NCI-H2081 (cell line): ENCODE measurements at places on chromosomes 13 and 19.

GRCh38 chr13:40662866-40663265 is 3.6 kb downstream of the FOXO1 start:
- no peak for DNase-seq

DNA sequence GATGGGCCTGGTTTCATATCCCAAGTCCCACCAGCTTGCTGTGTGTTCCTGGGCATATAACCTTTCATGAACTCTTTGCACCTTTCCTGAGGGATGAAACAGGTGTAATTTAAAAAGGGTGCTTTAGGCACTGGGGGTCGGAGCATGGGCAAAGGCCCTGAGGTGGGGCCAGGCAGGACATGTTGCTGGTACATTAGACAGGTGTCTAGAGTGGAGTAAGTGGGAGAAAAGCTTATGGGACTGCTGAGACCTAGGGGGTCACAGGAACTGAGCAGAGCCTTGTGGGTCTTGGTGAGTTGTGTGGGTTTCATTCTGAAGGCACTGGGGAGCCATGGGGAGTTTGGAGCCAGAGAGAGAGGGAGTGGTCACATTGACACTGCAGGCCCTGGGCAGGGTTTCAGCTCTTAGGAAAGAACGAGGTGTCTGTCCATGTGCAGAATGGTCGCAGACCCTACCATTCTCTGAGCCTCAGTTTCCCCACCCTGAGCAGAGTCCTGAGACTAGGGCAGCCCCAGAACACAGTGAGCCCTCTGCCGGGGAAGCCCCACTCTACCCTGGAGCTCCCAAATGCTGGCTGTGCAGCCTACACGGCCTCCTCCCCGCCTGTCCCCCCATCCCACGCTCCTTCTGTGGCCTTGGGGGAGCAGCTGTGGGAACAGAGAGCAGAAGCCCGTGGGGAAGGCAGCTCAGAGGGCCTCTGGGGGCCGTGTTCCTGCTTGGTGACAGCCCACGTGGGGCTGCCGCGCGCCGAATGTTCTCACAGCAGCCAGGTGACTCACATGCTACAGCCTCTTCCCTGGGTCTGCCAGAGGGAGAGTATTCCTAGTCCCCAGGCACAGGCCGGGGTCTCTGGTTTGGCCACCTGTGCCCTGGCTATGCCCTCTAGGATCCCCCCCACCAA is 7.3 kb upstream of the HOMER3 start:
- DNase-seq, result no peak

- no peak for DNase-seq
These were observed 809 bp upstream of the B9D2 start for GRCh38 chr19:41364524-41365391.

DNA sequence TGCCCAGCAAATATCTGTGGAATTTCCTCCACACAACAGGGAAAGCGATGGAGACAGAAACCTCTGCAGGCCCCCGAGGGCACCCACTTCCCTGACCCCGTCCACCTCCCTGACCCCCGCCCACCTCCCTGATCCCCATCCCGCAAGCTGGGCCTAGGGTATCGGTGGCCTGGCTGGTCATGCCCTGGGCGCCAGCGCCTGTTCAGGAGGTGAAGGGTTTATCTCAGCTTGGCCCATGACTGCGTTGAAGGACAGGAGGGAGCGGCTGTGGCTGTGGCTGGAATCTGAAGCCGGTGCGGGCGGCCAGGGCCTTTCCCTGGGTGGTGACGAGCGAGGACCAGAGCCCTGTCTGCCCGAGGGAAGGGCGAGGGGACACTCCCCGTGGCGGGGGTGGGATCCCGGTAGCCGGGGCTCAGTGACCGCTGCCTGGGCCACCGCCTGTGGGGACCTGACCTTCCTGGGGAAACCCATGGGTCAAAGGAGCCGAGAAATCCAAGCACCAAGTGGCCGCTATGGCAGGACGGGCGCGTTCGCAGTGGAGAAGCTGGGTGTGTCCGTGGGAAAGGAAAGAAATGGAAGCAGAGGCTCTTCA is 20.7 kb downstream of the GAS6 start:
- DNase-seq, result no peak

DNA sequence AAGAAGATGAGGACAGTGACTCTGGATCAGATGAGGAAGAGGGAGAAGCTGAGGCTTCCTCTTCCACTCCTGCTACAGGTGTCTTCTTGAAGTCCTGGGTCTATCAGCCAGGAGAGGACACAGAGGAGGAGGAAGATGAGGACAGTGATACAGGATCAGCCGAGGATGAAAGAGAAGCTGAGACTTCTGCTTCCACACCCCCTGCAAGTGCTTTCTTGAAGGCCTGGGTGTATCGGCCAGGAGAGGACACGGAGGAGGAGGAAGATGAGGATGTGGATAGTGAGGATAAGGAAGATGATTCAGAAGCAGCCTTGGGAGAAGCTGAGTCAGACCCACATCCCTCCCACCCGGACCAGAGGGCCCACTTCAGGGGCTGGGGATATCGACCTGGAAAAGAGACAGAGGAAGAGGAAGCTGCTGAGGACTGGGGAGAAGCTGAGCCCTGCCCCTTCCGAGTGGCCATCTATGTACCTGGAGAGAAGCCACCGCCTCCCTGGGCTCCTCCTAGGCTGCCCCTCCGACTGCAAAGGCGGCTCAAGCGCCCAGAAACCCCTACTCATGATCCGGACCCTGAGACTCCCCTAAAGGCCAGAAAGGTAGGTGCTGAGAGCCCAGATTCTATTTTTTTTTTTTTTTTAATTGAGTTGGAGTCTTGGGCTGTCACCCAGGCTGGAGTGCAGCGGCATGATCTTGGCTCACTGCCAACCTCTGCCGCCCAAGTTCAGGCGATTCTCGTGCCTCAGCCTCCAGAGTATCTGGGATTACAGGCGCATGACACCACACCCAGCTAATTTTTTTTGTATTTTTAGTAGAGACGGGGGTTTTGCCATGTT is 2.3 kb downstream of the PPP1R15A start:
- no peak for DNase-seq

GRCh38 chr19:17379221-17379631 is 2.1 kb upstream of the PLVAP start:
- no peak for DNase-seq
